ENCODE measurements at places on chromosomes 11 and 22.

GRCh38 chr22:44218071-44218470 lies 37.3 kb downstream of the PARVG start:
- DNase-seq, result no peak

DNA sequence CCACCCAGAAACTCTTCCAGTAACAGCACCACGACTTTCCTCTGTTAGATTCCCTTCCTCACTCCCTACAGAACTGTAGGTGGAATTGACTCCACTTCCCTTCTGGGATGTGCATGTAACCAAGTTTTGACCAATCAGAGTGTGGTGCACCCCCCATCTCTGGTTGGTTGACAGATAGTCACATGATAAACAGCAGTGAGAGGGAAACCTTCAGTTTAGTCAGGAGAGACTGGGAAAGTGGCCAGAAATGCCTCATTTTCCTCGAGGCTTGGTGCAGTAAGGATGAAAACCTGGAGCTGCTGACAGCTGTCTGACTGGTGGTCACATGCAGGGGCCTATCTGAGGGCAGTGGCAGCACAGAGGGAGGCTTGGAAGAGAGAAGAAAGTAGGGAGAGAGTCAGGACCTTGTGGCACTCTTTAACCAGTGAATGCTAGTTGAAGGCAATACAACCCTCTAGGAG lies 67.3 kb upstream of the GRK3 start:
- no peak for DNase-seq

- DNase-seq, result no peak
Measured at GRCh38 chr11:69049490-69049867, 747 bp downstream of the TPCN2 start.

- DNase-seq, result no peak
Measured at GRCh38 chr11:122398167-122398566, 257.4 kb upstream of the UBASH3B start.

GRCh38 chr11:104410336-104410735 lies 246.4 kb upstream of the PDGFD start:
- peak; percentile 5 for DNase-seq

- DNase-seq, result no peak
Measured at GRCh38 chr11:85756401-85757200, 54.3 kb downstream of the SYTL2 start.

GRCh38 chr22:23912293-23912903 lies 18.2 kb downstream of the MIF start:
- DNase-seq, result no peak

DNA sequence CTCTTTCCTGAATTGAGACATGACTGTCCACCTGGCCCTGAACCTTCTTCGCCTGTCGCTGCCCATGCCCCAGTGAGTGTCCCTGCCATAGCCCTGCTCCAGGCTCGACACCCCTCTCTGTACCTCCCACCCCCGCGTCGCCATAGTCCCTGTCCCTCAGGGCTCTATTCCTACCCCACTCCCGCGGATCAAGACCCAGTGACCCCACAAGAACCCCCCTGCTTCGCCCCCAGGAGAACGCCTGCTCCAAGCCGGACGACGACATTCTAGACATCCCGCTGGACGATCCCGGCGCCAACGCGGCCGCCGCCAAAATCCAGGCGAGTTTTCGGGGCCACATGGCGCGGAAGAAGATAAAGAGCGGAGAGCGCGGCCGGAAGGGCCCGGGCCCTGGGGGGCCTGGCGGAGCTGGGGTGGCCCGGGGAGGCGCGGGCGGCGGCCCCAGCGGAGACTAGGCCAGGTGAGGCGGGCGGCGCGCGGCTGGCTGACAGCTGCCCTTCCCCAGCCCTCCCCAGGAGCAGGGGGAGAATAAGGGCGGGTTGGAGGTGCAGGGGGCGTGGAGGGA lies 5.6 kb downstream of the NRGN start:
- DNase-seq, result no peak

GRCh38 chr11:39149214-39149613 lies 2310.2 kb downstream of the LRRC4C start:
- no peak for DNase-seq

GRCh38 chr11:123107945-123108495 lies 46.1 kb upstream of the HSPA8 start:
- DNase-seq, result no peak

GRCh38 chr11:117180661-117181585 lies 2.4 kb downstream of the SIDT2 start:
- DNase-seq, result no peak

- no peak for DNase-seq
Measured at GRCh38 chr11:47410370-47411264, 2.2 kb downstream of the SLC39A13 start.

- DNase-seq, result no peak
Measured at GRCh38 chr22:21726650-21727049, 8.9 kb downstream of the YPEL1 start.

DNA sequence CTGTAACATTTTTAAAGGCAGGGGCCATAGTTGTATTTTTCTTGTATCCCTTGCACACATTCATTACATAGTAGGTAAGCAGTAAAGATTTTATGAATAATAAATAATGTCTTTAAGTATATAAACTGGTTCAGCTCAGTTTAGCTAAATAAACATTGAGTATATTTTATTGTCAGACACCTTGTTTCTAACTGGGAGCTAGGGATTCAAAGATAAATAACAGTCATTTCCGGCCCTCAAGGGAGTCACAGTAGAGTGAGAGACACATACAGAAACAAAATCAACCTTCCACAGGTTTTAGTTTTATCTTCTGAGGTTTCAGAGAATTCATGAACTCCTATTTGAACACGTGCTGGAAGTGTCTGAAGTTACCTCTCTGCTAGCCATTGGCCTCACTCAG lies 760.2 kb downstream of the DLG2 start:
- no peak for DNase-seq

DNA sequence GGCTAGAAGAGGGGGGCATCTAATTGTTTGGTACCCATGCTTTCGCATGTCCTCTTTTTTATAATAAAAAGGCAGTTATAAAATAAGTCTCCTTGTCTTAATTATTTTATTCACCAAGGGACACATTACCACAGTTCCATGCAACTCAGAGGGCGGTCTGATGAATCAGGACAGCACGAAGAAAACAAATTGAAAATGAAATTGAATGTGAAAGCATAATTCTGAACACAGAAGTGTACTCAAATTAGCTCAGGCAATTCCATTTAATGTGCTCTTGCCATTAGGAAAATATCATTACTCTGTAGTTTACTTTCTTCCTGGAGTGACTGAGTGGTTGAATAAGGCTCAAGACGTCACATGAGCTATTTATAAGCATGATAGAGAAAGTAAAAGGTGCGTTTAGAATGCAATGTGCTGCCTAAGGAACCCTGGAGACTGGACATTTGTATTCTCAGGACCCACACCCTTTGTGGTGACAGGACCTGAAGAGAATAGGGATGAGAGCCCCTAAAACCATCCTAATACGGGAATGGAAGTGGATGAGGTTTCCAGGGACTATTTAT lies 59.6 kb downstream of the MTNR1B start:
- no peak for DNase-seq

DNA sequence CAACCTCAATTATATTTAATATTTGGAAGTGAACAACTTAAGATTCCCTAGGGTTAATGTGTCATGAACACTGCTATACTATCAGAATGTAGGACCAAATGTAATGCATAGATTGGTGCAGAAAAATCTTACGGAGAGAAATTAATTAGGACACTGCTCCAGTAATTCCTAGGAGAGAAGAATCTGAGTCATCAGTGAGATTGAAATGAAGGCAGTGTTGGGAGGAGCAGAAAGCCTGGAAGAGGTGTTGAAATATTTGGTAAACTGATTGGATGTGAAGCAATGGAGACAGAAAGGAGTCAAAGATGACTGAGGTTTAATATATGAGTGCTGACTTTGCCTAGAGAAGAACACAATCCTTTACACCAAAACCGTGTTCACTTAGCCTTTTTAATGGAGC lies 836.0 kb downstream of the FAM181B start:
- no peak for DNase-seq

DNA sequence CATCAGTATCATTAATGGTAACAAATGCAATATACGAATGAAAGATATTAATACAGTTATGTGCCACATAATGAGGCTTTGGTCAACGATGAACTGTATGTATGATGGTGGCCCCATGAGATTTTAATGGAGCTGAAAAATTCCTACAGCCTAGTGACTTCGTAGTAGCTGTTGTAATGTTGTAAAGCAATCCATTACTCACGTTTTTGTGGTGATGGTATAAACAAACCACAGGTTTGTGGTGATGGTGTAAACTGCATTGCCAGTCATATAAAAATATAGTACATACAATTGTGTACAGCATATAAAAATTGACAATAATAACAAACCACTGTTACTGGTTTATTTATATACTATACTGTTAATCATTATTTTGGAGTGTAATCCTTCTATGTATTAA lies 27.4 kb upstream of the GRIA4 start:
- DNase-seq, result no peak

DNA sequence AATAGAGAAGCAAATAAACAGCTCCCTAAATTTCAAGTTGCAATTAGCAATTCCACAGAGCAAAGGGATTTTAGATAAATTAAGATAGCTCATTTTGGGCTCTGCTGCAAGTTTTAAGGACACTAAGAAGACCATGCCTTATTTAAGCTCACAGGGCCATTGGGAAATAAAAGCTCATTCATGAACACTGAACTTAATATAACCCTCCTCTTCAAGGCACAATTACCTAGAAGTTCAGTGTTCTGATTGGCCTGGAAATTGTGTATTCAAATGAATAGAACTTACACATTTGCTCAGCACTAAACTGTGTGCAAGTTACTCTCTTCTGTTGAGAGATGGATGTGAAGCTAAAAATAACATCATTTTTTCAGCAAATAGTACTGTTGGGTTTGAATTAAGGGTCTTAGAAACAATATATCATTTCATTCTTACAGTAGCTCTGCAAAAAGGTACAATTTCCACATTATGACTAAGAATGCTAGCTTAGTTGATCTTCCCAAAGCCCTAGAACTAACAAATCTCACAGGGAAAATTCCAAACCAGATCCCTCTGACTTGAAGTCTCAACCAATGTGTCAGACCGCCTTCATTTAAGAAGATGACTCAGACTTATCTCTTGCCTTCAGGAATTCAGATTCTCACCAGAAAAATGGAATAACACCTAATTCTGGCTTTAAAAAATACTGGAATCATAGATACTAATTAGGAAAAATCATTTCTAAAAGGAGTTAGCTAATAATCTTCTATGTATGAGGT lies 87.4 kb upstream of the LRRC55 start:
- no peak for DNase-seq

GRCh38 chr22:34805771-34806170 lies 260.2 kb upstream of the ISX start:
- DNase-seq, result no peak

DNA sequence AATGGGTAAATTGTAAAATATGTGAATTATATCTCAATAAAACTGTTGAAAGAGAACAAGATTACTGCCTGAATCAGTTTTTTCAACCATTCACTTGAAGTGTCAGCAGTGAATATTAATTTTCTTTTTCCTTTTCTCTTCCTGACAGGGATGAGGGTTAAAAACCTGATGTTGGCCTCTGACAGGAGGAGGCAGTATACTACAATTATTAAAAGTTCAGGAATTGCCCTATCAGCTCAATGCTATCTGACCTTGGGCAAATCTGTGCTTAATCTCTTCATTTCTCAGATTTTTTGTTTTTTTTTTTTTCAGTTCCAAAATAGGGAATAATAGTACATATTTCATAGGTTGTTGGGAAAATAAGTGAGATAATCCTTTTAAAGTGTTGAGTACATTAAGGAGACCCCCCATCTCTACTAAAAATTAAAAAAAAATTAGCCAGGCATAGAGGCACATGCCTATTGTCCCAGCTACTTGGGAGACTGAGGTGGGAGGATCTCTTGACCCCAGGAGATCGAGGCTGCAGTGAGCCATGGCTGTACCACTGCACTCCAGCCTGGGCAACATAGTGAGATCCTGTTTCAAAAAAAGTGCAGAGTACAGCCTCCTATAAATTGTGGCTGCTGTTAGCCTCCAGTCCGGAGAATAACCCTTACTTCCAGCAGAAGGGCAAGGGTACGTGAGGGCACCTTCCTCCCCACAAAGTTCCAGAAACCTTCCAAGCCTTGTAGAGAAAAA lies 48.8 kb downstream of the TRIM44 start:
- no peak for DNase-seq

- DNase-seq, result no peak
Measured at GRCh38 chr11:115207916-115208315, 296.3 kb downstream of the CADM1 start.

- no peak for DNase-seq
Measured at GRCh38 chr22:38031491-38031890, 25.7 kb upstream of the PICK1 start.

GRCh38 chr22:36659762-36660509 lies 43.6 kb downstream of the CACNG2 start:
- no peak for DNase-seq

DNA sequence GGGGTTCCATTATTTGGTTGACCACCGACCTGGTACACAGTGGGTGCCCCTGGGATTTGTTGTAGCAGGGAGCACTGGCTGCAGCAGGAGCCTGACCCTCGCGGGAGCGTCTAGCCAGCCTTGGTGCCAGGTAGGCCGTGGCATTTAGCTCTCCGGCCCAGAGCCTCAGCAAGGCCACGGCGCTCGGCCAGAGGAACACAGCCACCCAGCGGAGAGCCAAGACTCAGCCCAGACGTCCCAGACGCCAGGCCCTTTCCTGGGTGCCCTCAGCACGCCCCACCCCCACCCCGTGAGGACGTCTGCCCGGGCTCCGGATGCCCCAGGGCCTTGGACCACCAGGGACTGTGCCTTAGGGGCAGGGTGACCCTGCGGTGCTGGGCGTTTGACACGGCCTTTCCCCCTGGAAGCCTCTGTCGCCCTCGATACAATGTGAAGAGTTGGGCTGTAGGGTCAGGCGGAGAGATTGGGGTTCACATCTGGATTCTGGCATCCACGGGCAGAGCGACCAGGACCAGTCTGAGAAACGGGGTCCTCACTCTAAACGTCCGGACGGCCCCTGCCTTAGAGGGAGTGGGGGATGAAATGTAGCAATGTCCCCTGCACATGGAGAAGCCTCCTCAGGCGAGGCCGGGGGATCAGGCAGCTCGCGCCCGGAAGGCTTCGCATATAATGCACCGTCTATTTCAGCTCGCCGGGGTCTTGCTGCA lies 99.2 kb upstream of the FGF3 start:
- DNase-seq, result no peak
